Fibroblast of lung (primary cell): ENCODE measurements at places on chromosomes 1 and 21. TPM values are rescaled to one million over a fixed set of nuclear protein-coding genes. Genes with fewer than 3 reads are reported as not detected.
A peak's percentile ranks its signal among the peaks of the same experiment; 100 is the strongest.

DNA sequence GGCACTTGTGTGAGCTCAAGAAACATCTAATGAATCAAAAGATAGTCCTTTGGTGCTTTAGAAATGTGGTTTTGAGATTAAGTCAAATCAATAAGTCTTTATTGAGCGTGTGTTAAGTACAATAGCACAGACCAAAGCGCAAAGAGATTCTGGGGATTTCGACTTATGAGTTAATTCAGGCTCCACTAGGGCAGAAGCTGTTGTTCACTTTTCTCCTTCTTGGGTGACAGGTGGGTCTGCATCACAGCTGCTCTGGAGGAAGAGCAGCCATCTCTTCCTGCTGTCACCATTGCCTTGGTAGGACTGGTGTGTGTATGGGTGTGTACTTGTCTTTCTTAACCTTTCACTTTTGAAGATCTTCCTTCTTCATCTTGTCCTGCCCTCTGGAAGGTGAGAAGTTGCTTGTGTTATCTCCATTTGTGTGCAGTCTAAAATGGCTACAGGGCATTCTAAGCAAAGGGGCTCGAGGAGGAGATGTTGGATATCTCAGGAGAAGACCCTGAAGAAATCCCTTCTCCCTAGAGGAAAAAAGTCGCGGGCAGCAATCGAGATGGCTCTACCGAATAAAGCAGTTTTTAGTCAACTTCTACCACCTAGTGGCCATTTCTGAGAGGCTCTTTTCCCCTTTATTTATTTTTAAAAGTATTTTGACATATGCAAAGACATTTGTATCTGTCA, 22.9 kb upstream of the DISC1 start:
- H3K4me1 ChIP-seq, result no peaks in the 10 kb centered on the region

- DNase-seq, result peak; percentile 73
- no peaks in the 10 kb centered on the region for H3K27me3 ChIP-seq
- H3K36me3 ChIP-seq, result no peaks in the 10 kb centered on the region
- H3K27ac ChIP-seq, result peak overlapping the region; percentile 60
- no peak overlapping the region for H3K4me3 ChIP-seq
These were observed 13.2 kb downstream of the NAV1 start for GRCh38 chr1:201551877-201552731.

The HSPG2 gene
- total RNA-seq, result 49.8 and 88.4 TPM in 2 replicates

DNA sequence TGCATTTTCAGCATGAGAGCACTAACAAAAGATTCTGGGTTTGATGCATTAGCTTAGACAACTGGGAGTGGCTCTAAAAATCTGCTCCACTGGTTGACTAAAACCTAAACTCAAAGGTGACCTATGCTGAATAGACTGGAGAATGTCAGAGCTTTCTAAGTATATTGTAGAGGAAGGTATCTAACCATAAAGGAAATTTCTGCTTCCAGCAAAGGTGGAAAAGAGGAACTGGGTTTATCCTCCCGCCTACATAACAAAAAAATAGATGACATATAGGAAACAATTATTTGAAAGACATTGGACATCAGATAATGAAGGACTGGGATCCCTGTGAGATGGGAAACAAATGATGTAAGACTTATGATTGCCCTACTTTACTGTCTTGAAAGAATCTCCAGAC, 35.8 kb upstream of the CR2 start:
- H3K27ac ChIP-seq, result no peak overlapping the region
- no peak overlapping the region for H3K4me3 ChIP-seq
- H3K36me3 ChIP-seq, result no peaks in the 10 kb centered on the region
- DNase-seq, result no peak
- no peaks in the 10 kb centered on the region for H3K4me1 ChIP-seq

DNA sequence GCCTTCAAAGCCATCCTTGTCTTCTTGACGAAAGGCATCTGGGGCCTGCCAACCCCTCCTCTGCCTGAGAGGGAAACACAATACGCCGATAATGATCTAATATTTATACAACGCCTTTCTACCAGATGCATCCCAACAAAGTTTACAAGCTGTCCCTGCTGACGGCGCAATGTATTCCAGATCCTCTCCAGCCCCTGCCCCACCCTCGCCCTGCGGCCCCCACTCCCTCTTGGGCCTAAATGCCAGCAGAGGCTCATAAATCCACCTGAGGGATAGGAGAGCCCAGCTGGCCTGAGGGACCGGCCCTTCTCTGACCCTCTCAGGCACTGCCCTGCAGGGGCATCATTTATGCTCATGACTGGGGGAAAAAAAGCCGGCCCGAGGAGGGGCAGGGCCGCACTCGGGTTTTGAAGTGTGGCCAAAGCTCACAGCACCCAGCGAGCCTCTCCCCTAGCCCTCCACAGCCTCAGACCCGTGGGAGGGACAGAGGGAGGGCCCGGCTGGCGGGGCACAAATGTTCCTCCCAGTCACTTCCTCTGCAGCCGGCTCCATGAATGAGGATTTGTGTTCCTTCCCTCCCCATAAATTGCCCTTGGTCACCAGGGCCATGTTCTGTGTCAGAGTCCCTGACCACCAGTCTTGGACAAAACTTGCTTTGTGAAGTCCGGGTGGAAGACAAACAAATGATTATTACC, 140.3 kb downstream of the FOXD2 start:
- no peak for DNase-seq
- no peak overlapping the region for H3K27ac ChIP-seq
- H3K27me3 ChIP-seq, result no peaks in the 10 kb centered on the region
- no peak overlapping the region for H3K4me3 ChIP-seq
- no peaks in the 10 kb centered on the region for H3K36me3 ChIP-seq

GRCh38 chr1:184889902-184890301, 84.4 kb downstream of the NIBAN1 start:
- H3K4me1 ChIP-seq, result peaks cover 5% of the 10 kb centered on the region
- DNase-seq, result peak; percentile 43
- no peaks in the 10 kb centered on the region for H3K36me3 ChIP-seq
- no peak overlapping the region for H3K4me3 ChIP-seq
- H3K27me3 ChIP-seq, result no peaks in the 10 kb centered on the region

DNA sequence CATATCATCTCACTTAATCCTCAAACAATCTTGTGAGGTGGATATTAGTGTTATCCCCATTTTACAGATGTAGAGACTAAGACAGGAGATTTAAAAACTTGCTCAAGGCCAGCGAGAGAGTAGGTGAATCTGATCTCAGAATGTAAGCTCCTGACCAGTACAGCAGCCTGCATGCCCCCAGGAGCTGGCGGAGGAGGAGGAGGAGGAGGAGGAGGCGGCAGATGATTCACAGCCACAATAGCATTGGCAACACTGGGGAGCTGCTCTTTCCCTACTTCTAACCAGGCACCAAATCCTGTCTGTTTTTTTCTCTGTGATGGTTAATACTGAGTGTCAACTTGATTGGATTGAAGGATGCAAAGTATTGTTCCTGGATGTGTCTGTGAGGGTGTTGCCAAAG, 243.2 kb downstream of the ATG4C start:
- DNase-seq, result no peak
- H3K27me3 ChIP-seq, result no peaks in the 10 kb centered on the region
- no peak overlapping the region for H3K27ac ChIP-seq
- H3K4me1 ChIP-seq, result no peaks in the 10 kb centered on the region
- no peaks in the 10 kb centered on the region for H3K36me3 ChIP-seq

GRCh38 chr1:155070721-155071569, 7.4 kb downstream of the EFNA4 start:
- H3K36me3 ChIP-seq, result no peaks in the 10 kb centered on the region
- peak overlapping the region; percentile 54 for H3K4me3 ChIP-seq
- H3K4me1 ChIP-seq, result peaks cover 5% of the 10 kb centered on the region
- H3K27ac ChIP-seq, result no peak overlapping the region
- DNase-seq, result peak; percentile 61

- H3K4me3 ChIP-seq, result no peak overlapping the region
- DNase-seq, result no peak
These were observed 431.1 kb downstream of the LRRIQ3 start for GRCh38 chr1:73766786-73767348.

DNA sequence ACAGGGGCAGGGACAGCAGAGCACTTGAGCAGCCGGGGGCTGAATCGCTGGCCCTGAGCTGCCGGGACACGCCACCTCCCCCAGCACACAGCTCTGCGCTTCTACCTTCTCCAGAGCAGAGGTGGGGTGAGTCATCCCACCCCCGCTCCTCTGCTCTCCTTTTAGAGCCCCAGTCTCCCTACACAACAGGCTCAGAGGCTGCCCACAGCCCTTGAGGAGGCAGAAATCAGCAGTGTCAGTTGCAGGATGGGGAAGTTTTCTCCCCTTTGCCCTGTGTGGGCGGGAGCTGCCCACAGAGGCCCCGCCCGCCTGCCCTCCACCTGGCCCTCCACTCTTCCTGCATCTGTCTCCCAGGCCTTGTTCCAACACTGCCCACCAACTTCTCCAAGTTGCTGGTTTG, 94.6 kb downstream of the STUM start:
- DNase-seq, result peak; percentile 89
- peaks cover 17% of the 10 kb centered on the region for H3K4me1 ChIP-seq
- no peaks in the 10 kb centered on the region for H3K27me3 ChIP-seq
- H3K36me3 ChIP-seq, result peaks cover 10% of the 10 kb centered on the region

- H3K27ac ChIP-seq, result peak overlapping the region; percentile 33
- no peak overlapping the region for H3K4me3 ChIP-seq
- peaks cover 30% of the 10 kb centered on the region for H3K4me1 ChIP-seq
- no peaks in the 10 kb centered on the region for H3K36me3 ChIP-seq
- H3K27me3 ChIP-seq, result no peaks in the 10 kb centered on the region
These were observed 24.0 kb downstream of the ABCA4 start for GRCh38 chr1:94096797-94097549.

The OR14A2 gene
- total RNA-seq, result not detected in 2 replicates

DNA sequence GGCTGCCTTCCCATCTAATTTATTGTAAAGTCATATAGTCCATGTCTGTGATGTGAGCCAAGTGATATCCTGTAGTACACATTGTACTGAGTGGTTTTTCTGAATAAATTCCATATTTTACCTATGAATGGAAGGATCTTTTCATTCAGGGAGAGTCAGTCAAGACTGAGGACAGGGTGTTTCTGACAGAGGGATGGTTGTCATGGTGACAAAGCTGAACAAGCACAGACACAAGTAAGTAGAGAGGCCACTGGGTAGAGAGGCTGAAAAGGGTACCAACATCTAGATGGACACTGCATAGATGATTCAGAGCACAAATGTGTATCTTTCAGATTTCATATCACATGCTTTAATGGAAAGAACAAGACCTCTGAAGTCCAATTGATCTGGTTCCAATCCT, 22.6 kb upstream of the IL20 start:
- DNase-seq, result no peak
- no peaks in the 10 kb centered on the region for H3K27me3 ChIP-seq
- H3K4me3 ChIP-seq, result no peak overlapping the region
- no peak overlapping the region for H3K27ac ChIP-seq
- no peaks in the 10 kb centered on the region for H3K36me3 ChIP-seq
- no peaks in the 10 kb centered on the region for H3K4me1 ChIP-seq

DNA sequence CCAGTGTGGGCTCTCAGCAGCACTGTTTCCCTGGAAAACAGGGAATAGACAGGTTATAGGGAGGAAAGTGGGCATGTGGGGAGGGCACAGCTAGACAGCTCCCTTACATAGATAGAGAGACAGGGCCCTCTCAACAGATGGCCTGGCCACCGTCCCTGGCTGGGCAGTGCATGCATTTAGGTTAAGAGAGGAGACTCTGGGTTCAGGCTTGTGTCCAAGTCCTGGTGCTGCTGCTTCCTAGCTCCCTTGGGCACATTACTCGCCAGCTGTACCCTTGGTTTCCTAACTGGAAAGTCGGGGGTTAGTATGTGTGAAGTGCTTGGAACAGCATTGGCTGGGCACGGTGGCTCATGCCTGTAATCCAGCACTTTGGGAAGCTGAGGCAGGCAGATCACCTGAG, 9.1 kb downstream of the PLOD1 start:
- H3K36me3 ChIP-seq, result peaks cover 7% of the 10 kb centered on the region
- DNase-seq, result no peak
- H3K4me1 ChIP-seq, result peaks cover under 1% of the 10 kb centered on the region
- H3K4me3 ChIP-seq, result no peak overlapping the region

GRCh38 chr1:234665975-234666605, 56.1 kb upstream of the IRF2BP2 start:
- H3K4me3 ChIP-seq, result no peak overlapping the region
- H3K36me3 ChIP-seq, result no peaks in the 10 kb centered on the region
- no peaks in the 10 kb centered on the region for H3K4me1 ChIP-seq
- H3K27me3 ChIP-seq, result no peaks in the 10 kb centered on the region
- no peak overlapping the region for H3K27ac ChIP-seq

DNA sequence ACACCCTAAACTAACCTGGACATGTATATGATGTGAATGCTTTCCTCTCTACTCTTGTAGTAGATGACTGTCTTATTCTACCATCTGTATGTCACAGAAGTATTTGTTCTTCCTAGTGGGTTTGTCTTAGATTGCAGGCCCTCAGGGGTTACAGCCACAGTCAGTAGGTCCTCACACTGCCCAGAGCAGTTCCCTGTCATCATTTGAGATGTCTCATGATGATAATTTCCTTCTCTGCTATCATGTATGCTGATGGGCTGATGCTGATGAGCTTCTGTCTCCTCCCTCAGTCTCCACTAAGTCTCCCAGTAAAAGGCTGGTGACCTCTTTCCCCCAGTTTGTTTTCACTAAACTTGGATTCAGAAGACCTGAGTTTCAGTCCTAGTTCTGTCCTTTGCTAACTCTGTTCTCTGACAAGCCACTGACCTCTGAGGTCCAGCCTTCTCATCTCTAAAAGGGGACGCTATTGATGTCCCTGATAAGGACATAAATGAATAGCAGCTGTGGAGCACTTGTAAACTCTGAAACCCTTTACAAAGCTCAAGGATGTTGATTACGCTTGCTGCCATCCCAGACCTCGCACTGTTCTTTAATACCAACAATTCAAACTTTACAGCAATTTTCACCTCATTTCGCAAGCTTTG, 3.1 kb upstream of the ETV3 start:
- no peaks in the 10 kb centered on the region for H3K36me3 ChIP-seq
- H3K4me1 ChIP-seq, result peaks cover 4% of the 10 kb centered on the region
- no peak overlapping the region for H3K4me3 ChIP-seq
- no peak overlapping the region for H3K27ac ChIP-seq
- DNase-seq, result no peak

GRCh38 chr1:243667133-243667532, 182.9 kb downstream of the AKT3 start:
- no peak overlapping the region for H3K27ac ChIP-seq
- H3K27me3 ChIP-seq, result no peaks in the 10 kb centered on the region
- H3K4me1 ChIP-seq, result no peaks in the 10 kb centered on the region
- H3K36me3 ChIP-seq, result no peaks in the 10 kb centered on the region
- no peak for DNase-seq
- H3K4me3 ChIP-seq, result no peak overlapping the region

GRCh38 chr1:69777971-69778370, 210.2 kb downstream of the LRRC7 start:
- H3K36me3 ChIP-seq, result no peaks in the 10 kb centered on the region
- no peak overlapping the region for H3K27ac ChIP-seq
- no peaks in the 10 kb centered on the region for H3K27me3 ChIP-seq
- H3K4me1 ChIP-seq, result no peaks in the 10 kb centered on the region
- no peak overlapping the region for H3K4me3 ChIP-seq

- no peak overlapping the region for H3K4me3 ChIP-seq
- peaks cover 2% of the 10 kb centered on the region for H3K36me3 ChIP-seq
- no peaks in the 10 kb centered on the region for H3K27me3 ChIP-seq
These were observed 8.5 kb upstream of the COL8A2 start for GRCh38 chr1:36133484-36133883.

GRCh38 chr1:155198547-155198906, 9.2 kb downstream of the THBS3 start:
- H3K27ac ChIP-seq, result no peak overlapping the region
- DNase-seq, result no peak
- H3K27me3 ChIP-seq, result no peaks in the 10 kb centered on the region
- H3K36me3 ChIP-seq, result peaks cover 29% of the 10 kb centered on the region
- H3K4me1 ChIP-seq, result peaks cover 17% of the 10 kb centered on the region
- H3K4me3 ChIP-seq, result no peak overlapping the region
